Uterus (tissue), 4 donors: ENCODE measurements at places on chromosomes 7 and 10. TPM values are rescaled to one million over a fixed set of nuclear protein-coding genes. Genes with fewer than 3 reads are reported as not detected.

DNA sequence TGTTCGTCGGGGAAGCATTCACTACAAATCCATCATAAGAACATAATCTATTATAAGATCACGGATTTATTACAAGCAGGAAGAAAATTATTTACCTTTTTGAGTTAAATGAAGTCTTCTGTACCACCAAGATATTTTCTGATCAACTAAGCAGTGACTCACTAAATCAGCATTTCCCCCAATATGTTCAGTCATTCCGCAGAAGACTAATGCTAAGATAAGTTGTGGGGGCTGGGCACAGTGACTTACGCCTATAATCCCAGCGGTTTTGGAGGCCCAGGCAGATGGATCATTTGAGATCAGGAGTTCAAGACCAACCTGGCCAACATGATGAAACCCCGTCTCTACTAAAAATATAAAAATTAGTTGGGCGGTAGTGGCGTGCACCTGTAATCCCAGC, 144.2 kb upstream of the EGR2 start:
- no peak overlapping the region for H3K27ac ChIP-seq
- DNase-seq = no peak
- H3K4me1 ChIP-seq = no peaks in the 10 kb centered on the region
- H3K4me3 ChIP-seq = no peak overlapping the region
- no peaks in the 10 kb centered on the region for H3K36me3 ChIP-seq
- no peaks in the 10 kb centered on the region for H3K27me3 ChIP-seq

GRCh38 chr10:79457256-79457785, 11.9 kb upstream of the ZCCHC24 start:
- DNase-seq = no peak
- no peak overlapping the region for H3K27ac ChIP-seq
- H3K36me3 ChIP-seq = no peaks in the 10 kb centered on the region
- H3K4me3 ChIP-seq = no peak overlapping the region
- no peaks in the 10 kb centered on the region for H3K27me3 ChIP-seq

The TAS2R41 gene
- not detected for total RNA-seq

The PPP1R3C gene
- 30.3 TPM for total RNA-seq
